ENCODE measurements at places on chromosomes 11 and 22.

DNA sequence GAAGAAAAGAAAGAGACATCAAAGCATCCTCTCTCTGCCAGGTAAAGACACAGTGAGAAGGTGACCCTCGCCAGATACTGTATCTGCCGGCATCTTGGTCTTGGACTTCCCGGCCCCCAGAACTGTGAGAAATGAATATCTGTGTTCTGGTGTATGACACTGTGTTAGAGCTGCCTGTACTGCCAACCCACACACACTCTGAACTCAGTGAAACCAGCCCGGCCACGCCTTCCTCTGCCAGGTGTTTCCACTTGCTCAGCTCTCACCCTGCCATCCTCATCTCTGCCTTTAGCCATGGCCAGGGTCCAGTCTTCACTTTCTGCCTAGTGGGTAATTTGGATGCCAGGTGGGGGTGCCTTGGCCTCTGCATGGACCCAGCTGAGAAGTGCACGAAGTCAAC lies 24.0 kb downstream of the CBX7 start:
- no peak for DNase-seq

GRCh38 chr11:43517518-43517917 lies 158.8 kb downstream of the TTC17 start:
- no peak for DNase-seq

DNA sequence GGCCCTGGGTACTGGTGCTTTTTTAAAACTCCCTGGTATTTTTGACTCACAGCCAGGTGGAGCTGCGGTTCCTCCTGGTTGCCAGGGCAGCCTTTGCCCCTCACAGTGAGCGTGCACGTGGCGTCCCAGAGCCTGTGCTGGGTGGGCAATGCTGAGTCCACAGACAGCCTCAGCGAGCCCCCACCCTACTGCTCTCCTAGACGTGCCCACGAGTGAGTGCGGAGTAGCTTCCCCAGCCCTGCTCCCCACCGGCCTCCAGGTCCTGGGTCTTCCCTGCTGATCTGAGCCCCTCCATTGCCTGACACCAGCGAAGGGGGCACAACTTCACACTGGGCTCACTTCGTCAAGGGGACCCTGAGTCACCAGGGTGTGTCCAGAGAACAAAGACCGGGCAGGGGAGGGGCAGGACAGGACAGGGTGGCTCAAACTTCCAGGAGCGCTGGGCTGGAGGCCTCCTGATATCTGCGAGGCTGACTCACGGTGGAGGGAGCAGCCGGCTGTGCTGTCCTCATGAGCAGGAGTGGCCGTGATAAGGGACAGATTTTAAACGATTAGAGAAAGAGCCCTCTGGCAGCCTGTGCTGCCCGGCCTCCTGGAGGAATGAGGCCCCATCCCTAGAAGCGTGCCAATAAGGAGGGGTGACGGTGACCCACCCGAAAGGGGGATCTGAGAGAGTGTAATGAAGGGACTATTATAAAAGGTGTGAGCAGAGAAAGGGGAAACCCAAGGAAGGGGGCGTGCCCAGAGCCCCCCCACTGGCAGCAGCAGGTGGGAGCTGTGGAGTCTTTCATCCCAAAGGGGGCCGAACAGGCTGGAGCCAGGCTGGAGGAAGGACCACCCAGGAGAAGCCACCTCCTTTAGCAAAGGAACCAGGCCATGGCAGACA lies 129.3 kb upstream of the FGF3 start:
- DNase-seq = no peak

- DNase-seq = no peak
Observed at GRCh38 chr11:15730263-15730994, 615.7 kb downstream of the INSC start.

GRCh38 chr11:129950101-129951091 lies 52.2 kb downstream of the PRDM10 start:
- no peak for DNase-seq

DNA sequence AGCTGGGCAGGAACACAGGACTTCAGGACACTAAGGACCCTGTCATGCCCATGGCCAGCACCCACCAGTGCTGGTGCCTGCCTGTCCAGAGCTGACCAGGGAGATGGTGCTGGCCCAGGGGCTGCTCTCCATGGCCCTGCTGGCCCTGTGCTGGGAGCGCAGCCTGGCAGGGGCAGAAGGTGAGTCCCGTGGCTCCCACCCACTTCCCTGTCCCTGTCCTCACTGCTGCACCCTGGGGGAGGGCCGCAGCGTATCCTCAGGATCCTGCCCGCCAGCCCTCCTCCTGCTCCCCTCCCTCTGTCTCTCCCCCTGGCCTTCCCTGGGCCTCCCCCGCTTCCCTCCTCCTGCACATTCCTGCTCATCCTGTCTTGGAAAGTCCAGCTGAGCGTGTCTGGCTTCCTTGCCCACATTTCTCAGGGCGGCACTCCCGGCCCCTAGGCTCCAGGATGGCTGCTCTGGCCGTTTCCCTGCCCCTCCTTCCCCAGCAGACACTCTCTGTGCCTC lies 8.7 kb downstream of the CSF2RB start:
- no peak for DNase-seq

DNA sequence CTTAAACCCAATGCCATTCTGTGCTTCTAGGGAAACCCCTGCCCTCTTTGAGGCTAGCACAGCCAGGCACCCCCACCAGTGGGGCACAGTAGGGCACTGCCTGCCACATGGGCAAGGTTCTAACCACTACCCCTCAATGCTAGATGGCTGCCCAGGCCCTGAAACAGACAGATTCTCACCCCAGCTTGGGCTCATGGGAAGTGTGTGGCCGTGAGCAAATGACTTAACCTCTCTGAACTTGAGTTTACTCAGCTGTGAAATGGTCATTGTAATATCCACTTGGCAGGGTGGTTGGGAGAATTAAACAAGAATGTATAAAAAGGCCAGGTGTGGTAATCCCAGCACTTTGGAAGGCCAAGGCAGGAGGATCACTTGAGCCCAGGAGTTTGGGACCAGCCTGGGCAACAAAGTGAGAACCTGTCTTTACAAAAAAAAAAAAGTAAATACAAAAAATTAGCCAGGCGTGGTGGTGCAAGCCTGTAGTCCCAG lies 22.4 kb downstream of the C22orf23 start:
- no peak for DNase-seq

DNA sequence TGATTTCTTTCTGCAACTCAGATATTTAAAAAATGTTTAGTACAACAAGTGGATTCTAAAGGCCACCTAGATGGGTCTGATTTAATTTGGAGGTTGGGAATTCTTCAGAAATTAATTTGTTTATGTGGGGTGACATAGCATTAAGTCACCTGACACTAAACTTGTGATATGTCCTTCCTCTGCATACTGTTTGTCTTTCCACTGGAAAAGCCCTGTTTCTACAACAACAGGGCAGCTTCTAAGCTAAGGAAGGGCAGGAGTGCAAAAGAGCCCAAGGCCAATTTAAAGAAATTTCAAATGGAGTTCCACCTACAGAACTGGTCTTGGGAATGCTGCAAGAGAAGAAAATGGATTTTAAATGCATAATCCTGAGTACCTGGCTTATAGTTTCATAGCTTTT lies 319.2 kb downstream of the SOX6 start:
- DNase-seq = no peak

All from GM04503 (cell line).